Forelimb muscle (tissue), 1 donor: ENCODE measurements at places on chromosomes 6 and 20.

GRCh38 chr6:15504581-15505350 is 158.1 kb downstream of the DTNBP1 start:
- DNase-seq: peak; percentile 78

DNA sequence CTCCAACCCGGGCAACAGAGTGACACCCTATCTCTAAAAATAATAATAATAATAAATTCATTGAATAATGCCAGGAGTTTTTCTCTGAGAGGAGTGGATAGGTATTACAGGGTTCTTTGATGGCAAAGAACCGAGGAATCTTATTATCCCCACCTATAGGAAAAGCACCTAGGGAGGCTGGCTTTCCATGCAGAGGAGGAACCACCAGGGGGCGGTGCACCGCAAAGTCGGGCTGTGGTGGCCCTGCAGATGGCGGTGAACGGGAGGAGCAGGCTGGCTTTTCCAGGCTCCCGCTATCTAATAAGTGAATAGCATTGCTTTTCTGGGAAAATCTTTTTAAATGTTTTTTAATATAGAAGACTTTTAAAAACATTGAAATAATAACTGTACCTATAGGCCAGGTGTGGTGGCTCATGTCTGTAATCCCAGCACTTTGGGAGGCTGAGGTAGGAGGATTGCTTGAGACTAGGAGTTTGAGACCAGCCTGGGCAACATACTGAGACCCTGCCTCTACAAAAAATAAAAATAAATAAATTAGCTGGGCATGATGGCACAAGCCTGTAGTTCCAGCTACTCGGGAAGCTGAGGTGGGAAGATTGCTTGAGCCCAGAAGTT is 864.2 kb downstream of the KIF16B start:
- DNase-seq: no peak

GRCh38 chr6:144214622-144215401 is 64.5 kb downstream of the STX11 start:
- no peak for DNase-seq

GRCh38 chr6:168989421-168989820 is 264.2 kb downstream of the THBS2 start:
- DNase-seq: no peak

- no peak for DNase-seq
These were observed 12.2 kb upstream of the SERPINB1 start for GRCh38 chr6:2853769-2854395.

DNA sequence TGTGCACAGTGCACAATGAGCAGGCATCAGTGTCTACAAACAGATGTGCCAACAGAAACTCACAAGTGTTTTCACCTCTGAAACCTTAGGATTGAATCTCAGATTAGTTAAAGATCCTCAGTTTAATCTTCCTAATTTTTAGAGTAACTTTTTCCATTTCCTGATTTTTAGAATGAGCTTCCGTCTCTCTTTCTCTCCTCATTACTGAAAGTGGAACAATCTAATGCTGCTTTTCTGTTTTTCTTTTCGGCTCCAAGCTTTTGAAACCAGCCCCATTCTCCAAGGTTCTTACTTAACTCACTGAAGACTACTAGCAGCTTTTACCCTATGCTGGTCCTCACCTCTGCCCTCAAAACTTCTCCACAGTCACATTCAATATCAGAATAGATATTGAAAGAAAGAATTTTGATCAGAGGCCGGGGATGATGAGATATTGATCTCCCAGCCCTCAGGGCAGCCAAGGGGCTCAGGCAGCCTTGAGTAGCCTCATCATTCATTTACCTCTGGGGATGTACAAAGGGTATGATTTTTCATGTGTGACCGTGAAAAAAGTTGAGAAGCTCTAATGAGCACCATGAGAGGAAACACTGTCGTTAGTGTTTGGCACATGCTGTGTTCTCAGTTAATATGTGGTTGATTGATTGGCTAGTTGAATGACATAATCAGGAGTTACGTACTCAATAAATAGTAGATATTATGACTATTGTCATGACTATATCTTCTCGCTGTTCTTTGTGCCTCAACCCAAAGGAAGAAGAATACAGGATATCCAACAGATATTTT is 11.9 kb upstream of the STK38 start:
- no peak for DNase-seq

- no peak for DNase-seq
These were observed 203.9 kb downstream of the PHF3 start for GRCh38 chr6:63839485-63839884.

- DNase-seq: no peak
These were observed 16.5 kb upstream of the BHLHE23 start for GRCh38 chr20:63023071-63023935.

DNA sequence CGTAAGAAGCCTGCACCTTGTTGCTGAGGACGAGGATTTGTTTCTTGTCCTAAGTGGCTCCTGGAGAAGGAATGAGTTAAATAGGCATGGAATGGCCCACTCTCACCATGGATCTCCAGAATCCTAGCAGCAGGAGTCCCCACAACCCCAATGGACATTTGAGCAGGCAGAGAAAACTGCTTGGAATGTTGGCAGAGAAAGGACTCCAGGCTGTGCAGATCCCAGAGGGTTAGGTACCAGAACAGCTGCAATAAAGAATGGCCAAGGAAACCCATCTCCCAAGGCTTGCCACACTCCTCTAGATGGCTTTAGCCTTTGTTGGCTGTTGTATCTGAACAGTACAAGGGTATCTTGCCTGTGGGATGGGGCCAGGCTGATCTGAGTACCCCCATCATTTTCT is 1415.7 kb upstream of the ADGRB3 start:
- no peak for DNase-seq

- no peak for DNase-seq
These were observed 194.4 kb downstream of the BTBD9 start for GRCh38 chr6:38445336-38445735.

DNA sequence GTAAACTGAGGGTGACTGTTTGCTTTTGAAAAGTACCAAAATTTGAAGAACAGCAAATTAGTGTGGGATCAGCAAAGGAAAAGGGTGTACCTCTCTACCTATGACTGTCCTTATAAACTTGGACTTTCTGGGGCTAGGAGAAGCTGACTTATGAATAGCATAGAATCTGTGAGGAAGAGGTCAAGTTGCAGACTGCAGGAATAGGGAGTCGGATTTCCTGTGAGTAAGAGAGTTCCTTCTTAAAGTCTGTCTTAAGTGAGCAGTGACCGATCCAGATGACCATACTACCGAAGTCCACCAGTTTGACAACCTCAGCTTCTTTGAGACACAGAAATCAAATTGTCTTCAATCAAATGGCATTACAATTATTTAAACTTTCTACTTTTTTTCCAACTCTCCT is 708.7 kb downstream of the UTRN start:
- DNase-seq: no peak

DNA sequence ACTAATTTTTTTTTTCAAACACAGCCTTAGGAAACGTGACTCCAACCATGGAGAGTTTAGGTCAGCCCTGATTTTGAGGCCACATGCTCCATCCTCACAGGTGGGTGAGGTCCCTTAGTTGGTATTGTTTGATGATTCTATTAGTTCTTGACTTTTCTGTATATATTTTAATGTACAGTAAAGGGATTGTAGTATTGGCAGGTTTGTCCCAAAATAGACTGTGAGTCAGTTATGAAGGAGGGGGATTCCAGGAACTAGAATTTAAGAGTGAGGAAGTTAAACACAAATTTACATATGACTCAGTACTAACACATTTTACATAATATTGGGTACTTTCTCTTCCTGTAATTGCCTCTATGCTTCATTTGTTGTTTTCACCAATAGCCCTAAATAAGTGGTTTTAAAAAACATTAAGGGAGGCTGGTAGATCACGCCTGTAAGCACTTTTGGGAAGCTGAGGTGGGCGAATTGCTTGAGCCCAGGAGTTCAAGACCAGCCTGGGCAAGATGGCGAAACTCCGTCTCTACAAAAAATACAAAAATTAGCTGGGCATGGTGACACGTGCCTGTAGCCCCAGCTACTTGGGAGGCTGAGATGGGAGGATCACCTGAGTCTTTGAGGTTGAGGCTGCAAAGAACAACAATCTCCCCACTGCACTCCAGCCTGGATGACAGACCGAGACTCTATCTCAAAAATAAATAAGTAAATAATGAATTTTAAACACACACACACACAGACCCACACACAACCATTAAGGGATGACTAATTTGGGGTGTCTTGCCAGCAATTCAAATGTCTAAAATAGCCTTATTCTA is 81.8 kb downstream of the SGK1 start:
- no peak for DNase-seq

DNA sequence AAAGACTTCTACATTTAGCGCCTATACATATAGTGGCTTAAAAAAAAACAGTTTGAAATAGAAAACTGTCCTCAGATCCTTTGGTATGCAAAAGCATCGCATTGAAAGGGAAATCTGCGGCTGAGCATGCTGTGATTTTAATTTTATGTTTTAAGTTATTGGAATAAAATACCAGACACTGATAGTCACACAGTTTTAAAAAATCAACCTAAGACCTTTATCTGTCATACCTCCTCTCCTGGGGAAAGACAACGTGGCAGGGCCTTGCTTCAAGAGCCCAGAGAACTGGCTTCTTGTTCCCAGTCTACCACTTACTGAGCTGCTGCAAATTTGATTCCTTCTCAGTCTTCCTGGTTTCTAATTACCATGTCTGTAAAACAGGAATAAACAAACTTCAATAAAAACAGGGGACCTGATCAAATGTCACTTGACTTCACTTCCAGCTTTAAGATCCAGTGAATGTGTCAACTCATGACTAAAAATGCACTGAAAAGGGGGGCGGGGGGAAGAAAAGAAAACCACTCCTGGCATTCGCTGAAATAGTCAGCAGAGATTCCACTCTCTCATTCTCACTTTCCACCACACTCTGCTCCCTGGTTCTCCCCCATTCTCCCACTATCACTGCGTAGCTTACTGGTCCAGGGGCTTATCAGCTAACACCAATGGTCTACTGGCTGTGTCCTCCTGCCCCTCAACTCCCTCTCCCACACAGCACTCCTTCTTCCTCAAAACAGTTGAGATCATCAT is 494.7 kb upstream of the MARCKS start:
- no peak for DNase-seq

DNA sequence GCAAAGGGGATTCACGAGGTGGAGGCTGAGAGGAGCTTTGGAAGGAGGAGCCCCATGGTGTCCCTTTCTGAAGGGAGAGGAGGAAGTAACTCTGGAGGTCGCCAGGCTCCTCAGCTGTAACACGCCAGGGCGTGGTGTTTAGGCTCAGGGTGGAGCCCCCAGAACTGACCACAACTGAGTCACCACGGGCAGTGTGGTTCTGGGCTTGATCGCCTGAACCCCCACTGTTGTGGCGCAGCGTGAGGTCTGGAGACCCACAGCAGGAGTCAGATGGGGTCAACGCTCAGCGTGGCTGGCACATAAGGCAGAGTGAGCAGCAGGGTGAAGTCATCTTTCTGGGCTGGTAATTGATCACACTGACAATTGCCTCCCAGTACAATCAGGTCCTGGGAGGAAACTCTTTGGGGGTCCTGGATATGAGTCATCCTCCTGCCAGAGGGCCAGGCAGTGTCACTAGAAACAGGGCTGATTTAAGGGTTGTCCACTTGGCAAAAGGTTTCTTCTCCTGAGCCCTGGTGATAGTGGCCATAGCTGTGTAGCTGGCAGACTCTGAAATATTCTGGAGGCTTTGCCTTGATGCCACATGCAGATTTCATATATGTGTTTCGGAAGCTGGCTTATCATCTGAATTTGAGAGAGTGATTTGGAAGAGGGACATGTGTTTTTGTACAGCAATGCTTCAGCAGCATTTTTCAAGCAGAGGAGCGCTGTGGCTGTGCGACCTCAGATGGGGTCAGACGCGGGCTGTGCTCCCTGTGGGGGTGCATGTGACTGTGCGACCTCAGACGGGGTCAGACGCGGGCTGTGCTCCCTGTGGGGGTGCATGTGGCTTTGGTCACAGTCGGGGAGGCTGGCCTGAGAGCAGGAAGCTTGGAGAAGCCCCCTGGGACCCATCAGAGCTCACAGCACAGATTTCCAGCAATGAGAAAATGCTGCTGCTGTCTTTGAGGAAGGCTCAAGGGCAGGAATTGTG is 50.0 kb downstream of the SYNJ2 start:
- no peak for DNase-seq

- no peak for DNase-seq
These were observed 70.4 kb upstream of the XRN2 start for GRCh38 chr20:21232546-21233280.

GRCh38 chr20:41119614-41120561 is 17.5 kb upstream of the PLCG1 start:
- DNase-seq: no peak

DNA sequence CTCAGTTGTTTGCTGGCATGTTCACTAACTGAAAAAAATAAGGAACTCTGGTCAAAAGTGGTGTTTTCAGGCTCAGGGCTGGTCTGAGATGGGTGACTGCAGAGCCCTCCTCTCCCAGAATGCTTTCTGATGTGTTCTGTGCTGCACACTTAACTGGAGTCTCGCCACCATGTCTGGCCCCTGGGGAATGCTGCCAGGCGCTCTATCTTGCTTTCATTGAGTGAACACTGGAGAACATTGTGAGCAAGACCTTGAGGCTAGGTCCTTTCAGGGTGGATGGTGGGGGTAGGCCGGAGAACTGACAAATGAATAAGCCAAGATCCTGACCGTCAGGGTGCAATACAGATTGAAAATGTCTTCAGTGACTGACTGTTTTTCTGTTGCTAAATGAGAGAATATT is 19.5 kb downstream of the PANK2 start:
- no peak for DNase-seq

DNA sequence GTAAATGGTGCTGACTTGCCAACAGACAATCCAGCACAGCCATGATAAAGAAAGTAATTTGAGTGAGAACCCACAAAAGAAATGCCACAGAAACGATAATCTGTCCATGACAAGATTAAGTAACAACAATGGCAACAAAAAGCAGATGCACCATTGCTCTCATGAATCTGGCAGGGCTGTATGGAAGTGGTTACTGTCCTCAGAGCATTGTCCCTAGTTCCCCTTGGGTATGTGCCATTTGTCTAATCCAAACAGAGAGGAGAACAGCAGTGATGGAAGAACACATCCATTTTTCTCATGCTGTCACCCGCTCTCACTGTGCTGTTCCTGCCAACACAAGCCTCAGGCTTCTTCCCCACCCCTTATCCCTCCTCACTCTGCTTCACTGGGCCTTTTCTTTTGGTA is 65.8 kb downstream of the REV3L start:
- peak; percentile 20 for DNase-seq

- no peak for DNase-seq
These were observed 82.5 kb upstream of the PDE10A start for GRCh38 chr6:165745492-165745891.

DNA sequence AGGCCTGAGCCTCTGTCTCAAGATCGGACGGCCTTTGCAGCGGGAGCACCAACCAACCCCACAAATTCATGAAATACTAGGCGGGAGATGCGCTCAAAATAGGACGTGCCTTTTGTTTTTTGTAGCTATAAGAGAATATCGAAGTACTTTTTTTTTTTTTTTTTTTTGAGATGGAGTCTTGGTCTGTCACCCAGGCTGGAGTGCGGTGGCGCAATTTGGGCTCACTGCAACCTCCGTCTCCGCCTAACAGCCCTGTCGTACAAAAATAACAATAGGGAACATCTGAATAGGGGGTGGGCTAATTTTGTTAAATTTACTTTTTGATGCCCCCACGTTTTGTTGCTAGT is 5.9 kb upstream of the TUBB2A start:
- DNase-seq: no peak

- DNase-seq: no peak
These were observed 229.3 kb downstream of the TMEM242 start for GRCh38 chr6:157094038-157094437.

GRCh38 chr6:25157183-25157582 is 122.0 kb upstream of the CARMIL1 start:
- no peak for DNase-seq
